ENCODE measurements at places on chromosomes 6 and 20. TPM values are rescaled to one million over a fixed set of nuclear protein-coding genes. Genes with fewer than 3 reads are reported as not detected.

GRCh38 chr6:56802584-56802983 lies 152.3 kb upstream of the BEND6 start:
- DNase-seq, result no peak

DNA sequence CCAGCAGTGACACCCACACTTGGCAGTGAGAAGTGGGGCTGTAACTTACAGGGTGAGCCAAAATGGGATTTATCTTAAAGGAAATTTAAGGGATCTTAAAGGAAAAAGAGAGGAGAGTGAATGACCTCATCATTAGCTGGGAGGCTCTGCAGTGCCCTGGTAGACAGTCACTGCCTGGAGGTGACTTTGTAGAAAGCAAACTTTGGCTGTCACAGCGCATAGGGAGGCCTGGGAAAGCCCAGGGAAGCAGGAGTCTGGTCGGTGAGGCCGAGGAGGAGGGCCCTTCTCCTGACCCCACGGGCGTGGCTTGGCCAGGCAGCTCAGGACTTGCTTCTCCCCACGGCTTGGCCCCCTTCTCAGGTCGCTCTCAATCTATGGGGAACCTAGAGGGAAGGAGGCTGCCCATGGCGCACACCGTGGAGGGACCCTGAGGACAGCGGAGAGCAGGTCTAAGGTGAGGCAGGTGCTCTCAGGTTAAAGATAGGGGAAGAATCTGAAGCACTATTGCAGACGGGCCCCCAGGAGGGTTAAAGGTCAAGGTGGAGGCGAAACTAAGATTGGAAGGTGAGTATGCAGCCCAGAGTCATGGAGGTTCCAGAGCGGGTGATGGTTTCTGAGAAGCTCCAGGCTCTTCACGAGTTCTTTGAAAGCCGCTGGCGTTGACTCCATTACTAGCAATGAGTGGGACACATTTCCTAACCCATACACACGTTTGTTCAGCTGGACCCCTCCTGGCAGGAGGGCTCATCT lies 15.6 kb upstream of the RIPK1 start:
- DNase-seq, result no peak

DNA sequence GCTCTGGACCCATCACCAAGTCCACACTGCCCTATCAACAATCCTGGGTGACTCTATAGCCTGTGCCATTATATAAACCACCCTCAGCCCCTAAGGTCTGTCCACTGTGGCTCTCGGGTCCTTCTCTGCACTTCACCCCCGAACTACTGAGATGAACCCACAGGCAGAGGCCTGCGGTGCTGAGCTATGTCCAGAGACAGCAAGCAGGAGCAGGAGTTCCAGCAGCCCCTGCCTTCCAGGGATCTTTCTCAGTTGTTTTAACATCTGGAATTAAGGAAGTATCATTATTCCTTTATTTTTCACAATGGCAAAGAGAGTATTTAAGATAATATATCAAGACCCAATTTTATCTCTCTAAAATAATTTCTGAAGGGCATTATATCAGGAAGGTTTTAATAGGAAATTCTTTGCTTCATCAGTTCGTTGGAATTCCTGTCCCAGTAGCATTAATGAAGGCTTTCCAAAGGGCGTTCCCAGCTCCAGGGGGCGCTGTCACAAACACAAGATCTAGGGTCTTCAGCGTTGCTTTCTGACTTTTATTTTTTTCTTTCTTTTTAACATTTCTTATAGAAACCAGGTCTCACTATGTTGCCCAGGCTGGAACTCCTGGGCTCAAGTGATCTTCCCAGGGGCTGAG lies 27.3 kb downstream of the RRBP1 start:
- peak; percentile 69 for DNase-seq

- DNase-seq, result peak; percentile 75
Observed at GRCh38 chr6:21594416-21595281, 1.1 kb downstream of the SOX4 start.

DNA sequence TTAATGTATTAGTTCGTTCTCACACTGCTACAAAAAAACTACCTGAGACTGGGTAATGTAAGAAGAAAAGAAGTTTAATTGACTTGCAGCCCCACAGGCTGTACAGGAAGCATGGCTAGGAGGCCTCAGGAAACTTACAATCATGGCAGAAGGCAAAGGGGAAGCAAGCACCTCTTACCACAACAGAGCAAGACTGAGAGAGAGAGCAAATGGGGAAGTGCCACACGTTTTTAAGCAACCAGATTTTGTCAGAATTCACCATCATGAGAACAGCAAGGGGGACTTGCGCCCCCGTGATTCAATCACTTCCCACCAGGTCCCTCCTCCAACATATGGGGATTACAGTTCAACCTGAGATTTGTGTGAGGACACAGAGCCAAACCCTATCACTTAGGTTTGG lies 70.8 kb upstream of the SRSF6 start:
- no peak for DNase-seq

DNA sequence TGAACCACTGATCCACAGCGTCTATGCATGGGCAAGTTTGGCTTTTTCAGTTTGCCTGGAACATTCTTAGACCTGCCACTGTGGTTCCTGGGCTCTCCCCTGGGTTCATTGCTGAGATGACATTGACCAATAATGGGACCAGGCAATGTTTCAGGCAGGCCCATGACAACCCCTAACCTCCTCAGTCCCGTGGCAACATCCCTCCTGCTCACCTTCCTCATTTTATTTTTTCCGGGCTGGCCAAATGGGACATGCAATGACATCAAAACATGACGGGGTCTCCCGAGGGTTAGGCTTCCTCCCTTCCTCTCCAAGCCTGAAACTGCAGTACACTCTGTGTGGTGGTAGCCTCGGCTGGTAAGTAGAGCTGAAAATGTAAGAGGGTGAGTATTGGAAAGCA lies 234.0 kb upstream of the RREB1 start:
- no peak for DNase-seq

- DNase-seq, result peak; percentile 77
Observed at GRCh38 chr20:50464026-50464724, 46.0 kb upstream of the PTPN1 start.

DNA sequence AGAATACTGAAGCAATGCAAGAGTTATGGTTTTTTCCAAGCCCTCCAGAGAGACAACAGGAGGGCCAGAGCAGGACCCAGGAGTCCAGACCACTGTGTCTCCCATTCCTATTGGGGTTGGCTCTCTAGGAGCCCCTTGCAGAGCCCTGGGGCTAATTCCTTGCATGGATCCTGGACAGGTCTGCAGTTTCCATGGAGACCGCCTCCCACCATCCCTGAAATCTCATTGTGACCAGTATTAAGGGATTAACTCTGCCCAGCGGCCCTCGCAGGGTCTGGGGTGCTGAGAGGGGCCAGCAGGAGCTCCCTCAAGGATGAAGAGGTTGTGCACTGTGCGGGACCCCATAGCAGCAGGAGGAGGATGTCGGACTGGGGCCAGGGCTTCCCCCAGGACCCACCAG lies 34.8 kb downstream of the HNF4A start:
- DNase-seq, result no peak

TP53TG5 gene
- not detected for total RNA-seq

FUCA2 gene
- total RNA-seq, result 41.4 TPM

GSTA2 gene
- total RNA-seq, result not detected

PDYN gene
- not detected for total RNA-seq

BLCAP gene
- total RNA-seq, result 58.4 TPM

Data from sciatic nerve (tissue), 2 donors.